ENCODE measurements at places on chromosomes 4 and X.

- no peak for DNase-seq
These were observed 91.3 kb downstream of the LCORL start for GRCh38 chr4:17930256-17930655.

- DNase-seq = no peak
These were observed 366.5 kb downstream of the FAT4 start for GRCh38 chr4:125681240-125681639.

DNA sequence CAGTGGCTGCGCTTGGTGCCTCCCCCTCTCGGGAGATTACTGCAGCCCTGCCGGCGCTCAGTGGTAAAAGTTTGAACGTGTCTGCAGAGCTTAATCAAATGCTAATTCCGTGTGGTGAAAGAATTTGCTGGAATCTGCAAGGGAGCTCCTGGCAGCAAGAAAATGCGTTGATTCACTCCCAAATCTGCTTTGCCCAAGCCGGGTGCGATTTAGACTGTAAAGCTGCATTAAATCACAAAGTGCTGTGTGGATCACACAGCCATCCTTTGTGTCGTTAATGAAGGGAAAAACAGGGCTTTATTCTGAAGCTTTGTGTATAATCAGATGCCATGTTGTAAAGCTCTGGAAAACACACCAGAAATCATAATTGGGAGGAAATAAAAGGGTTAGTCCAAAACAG is 444.1 kb downstream of the BCOR start:
- no peak for DNase-seq

- DNase-seq = no peak
These were observed 70.5 kb downstream of the GATB start for GRCh38 chr4:151690164-151690870.

- no peak for DNase-seq
These were observed 2.0 kb upstream of the BEX4 start for GRCh38 chrX:103212749-103213457.

GRCh38 chr4:84849051-84849640 is 117.3 kb downstream of the WDFY3 start:
- DNase-seq = no peak

DNA sequence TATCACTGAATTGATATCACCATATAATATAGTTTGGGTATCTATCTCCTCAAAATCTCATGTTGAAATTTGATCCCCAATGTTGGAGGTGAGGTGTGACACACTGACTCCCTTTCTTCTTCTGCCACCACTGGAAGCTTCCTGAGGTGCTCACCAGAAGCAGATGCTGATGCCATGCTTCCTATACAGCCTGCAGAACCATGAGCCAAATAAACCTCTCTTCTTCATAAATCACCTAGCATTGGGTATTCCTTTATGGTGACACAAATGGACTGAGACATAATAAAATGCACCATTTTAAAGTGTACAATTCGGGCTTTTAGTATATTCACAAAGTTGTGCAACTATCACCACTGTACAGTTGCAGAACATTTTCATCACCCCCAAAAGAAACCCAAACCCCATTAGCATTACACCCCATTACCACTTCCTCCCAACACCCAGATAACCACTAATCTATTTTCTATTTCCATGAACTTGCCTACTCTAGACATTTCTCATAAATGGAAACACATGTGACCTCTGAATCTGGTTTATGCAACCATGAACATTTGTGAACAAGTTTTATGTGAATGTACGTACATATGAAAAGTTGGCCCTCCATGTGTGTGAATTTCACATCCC is 148.9 kb downstream of the OPHN1 start:
- DNase-seq = no peak

DNA sequence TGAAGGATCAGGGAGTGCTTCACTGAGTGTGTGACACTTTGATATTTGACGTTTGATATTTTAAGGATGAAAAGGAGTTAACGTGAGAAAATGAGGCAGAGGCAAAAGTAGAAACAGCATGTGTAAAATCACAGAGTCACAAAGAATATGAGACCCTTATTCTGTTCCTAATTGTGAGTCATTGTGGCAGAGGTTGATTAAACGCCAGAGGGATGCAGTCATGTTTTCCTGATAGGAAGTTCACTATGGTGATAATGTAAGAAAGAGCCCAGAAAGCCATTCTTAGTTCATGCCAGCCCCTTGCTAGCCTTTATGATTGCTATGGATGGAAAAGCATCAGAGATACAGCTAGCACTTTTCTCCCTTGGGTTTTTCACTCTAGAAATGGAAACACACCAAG is 33.5 kb upstream of the IGSF1 start:
- DNase-seq = no peak

- no peak for DNase-seq
These were observed 4.8 kb upstream of the CRMP1 start for GRCh38 chr4:5897674-5898073.

GRCh38 chr4:140344621-140345020 is 28.8 kb upstream of the SCOC start:
- no peak for DNase-seq

GRCh38 chr4:164571593-164572390 is 182.1 kb upstream of the SMIM31 start:
- DNase-seq = no peak

DNA sequence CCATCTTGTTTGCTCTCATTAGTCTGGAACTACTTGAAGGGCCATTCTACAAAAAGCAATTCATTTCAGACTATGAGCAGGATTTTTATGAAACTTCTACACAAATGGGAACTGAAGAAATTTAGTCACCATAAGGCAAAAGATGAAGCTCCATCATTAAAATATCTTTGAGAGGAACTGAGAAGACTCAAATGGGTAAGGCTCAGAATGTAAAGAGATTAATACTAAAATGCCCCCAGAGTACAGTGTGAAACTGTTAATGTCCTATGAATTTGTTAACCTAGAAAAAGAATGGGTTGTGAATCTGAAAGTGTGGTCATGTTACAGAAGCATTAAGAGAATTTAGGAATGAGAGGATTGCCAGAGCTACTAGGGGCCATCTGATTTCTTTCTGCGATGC is 77.9 kb upstream of the SLC7A11 start:
- DNase-seq = no peak

- no peak for DNase-seq
These were observed 7.0 kb upstream of the EREG start for GRCh38 chr4:74357965-74358364.

- no peak for DNase-seq
These were observed 145.7 kb downstream of the GUCY2F start for GRCh38 chrX:109336141-109336540.

DNA sequence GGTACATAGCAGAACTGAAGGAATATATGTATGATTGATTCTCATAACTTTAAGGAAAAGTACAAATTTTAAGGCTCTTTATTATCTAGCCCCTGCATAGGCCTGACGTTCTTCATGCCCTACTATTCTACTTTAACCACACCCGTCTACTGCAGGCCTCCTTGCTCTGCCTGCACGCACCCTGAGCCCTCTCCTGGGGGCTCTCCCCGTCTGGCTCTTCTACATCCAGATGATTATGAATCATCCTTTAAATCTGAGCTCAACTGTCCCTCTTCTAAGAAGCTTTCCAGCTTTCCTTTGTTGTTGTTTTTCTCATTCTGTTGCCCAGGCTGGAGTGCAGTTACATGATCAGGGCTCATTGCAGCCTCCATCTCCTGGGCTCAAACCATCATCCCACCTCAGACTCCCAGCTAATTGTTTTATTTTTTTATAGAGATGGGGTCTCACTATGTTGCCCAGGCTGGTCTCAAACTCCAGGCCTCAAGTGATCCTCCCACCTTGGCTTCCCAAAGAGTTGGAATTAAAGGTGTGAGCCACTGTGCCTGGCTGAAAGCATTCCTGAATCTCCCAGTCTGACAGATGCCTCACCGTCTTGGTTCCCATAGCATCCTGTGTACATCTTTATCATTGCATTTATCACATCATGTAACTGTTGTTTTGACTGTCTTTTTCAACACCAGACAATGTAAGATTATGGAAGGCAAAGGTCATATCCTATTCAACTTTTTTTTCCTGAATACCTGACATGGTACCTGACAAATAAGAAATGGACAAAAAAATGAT is 89.2 kb downstream of the WDFY3 start:
- no peak for DNase-seq

DNA sequence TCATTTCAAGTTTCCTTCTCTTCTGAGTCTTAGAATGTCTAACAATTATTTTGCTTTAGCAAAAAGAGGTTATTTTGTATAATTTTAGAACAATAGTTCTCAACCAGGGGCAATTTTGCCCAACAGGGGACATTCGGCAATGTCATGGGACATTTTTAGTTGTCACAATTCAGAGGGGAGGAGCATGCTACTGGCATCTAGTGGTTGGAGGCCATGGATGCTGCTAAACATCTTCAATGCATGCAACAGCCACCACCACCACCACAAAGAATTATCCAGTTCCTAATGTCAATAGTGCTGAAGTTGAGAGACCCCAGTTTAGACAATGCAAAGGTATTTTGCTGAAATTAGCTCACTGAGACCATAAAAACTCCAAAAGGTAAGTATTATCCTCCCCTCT is 122.5 kb downstream of the ARHGAP6 start:
- no peak for DNase-seq

- peak; percentile 7 for DNase-seq
These were observed 770 bp downstream of the SMAD1 start for GRCh38 chr4:145482209-145483037.

GRCh38 chr4:183291070-183291469 is 29.0 kb downstream of the CLDN22 start:
- DNase-seq = no peak

DNA sequence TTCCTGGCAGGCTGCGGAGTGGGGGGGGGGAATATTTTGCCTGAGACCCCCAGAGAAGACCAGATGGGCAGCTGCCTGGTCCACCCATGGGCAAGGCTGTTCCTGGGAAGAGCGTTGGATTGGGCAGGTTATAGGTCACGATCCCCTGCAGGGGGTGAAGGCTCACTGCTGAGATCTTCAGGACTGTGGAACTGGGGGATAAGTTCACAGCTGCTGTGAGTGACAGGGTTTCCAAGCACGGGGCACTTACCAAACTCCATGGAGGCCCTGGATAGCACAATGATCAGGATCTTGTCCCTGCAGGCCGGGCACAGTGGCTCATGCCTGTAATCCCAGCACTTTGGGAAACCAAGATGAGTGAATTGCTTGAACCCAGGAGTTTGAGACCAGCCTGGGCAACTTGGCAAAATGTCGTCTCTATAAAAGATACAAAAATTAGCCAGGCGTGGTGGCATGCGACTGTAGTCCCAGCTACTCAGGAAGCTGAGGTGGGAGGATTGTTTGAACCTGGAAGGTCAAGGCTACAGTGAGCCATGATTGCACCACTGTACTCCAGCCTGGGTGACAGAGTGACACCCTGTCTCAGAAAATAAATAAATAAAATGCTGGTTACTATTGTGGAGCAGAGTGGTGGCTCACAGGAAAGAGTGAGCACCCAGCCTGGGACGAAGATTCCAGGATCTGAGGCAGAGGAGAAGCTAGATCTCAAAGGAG is 68.0 kb upstream of the HELT start:
- no peak for DNase-seq

GRCh38 chr4:183571350-183571941 is 66.6 kb downstream of the ING2 start:
- DNase-seq = no peak

DNA sequence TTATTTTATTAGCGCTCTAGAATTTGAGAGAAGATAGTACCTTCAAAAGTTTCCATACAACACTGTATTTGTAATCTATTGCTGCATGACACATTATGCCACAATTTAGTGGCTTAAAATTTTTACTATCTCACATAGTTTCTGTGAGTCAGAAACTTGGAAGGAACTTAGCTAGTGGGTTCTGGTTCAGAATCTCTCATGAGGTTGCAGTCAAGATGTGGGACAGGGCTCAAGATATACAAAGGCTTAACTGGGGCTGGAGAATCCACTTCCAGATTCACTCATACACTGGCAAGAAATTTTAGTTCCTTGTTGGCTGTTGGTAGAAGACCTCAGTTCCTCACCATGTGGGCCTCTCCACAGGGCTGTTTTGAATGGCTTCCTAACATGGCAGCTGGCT is 11.5 kb upstream of the C4orf54 start:
- no peak for DNase-seq

GRCh38 chr4:169098532-169098931 is 88.5 kb upstream of the CBR4 start:
- no peak for DNase-seq

DNA sequence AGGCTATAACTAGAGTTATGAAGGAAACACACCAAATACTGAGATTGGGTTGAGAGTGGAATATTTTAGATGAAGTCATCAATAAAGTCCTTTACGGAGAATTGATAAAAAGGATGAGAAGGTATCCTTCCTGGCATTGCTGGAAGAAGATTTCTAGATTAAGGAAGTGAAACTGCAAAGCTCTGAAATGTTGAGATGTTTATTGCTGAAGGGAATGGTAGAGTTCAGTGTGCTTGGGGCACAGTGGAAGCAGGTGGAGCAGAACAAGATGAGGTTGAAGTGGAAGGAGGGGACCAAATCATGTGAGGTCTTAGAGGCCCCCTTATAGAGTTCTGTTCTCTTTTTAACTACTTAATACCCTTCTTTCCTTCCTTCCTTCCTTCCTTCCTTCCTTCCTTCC is 848.5 kb downstream of the RAB28 start:
- no peak for DNase-seq

- DNase-seq = no peak
These were observed 2162.1 kb upstream of the TENM3 start for GRCh38 chr4:180081072-180081471.

- DNase-seq = no peak
These were observed 61.1 kb upstream of the DCTD start for GRCh38 chr4:182978152-182978827.

GRCh38 chr4:169050881-169051760 is 41.1 kb upstream of the CBR4 start:
- DNase-seq = no peak

- DNase-seq = no peak
These were observed 96.6 kb upstream of the BANK1 start for GRCh38 chr4:101693842-101694398.

- no peak for DNase-seq
These were observed 507 bp downstream of the MFAP3L start for GRCh38 chr4:170025523-170026252.

GRCh38 chr4:42366959-42367358 is 30.3 kb upstream of the SHISA3 start:
- no peak for DNase-seq

DNA sequence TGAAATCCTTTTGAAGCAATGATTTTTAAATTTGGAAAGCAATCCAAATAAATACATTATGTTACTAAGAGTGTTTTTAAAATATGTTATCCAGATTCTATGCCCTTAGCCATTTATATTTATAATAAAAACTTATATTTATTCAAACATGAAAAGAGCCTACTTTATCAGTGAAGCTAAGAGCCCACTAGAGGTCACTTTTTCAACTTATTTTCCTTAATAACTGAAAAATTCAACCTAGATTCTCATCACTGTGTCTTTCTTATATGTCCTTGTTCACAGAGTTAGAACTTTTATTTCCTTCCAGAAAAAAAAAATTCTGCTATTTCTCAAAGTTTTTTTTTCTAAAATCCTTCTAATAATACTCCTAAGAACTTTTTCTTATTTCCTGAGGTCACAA is 23.9 kb downstream of the PRDM8 start:
- DNase-seq = no peak

GRCh38 chr4:88599714-88600113 is 7.4 kb downstream of the HERC3 start:
- DNase-seq = no peak

GRCh38 chr4:106647451-106647850 is 278.9 kb upstream of the GIMD1 start:
- no peak for DNase-seq

GRCh38 chr4:79163981-79164490 is 161.8 kb downstream of the NAA11 start:
- no peak for DNase-seq

GRCh38 chr4:25879991-25880651 is 17.3 kb upstream of the SEL1L3 start:
- no peak for DNase-seq

GRCh38 chr4:107647591-107647990 is 72.4 kb downstream of the PAPSS1 start:
- no peak for DNase-seq

Measured in activated T-cell treated with anti-CD3 and anti-CD28 coated beads for 1 hour (primary cell).